ENCODE measurements at places on chromosomes 2 and 18.

DNA sequence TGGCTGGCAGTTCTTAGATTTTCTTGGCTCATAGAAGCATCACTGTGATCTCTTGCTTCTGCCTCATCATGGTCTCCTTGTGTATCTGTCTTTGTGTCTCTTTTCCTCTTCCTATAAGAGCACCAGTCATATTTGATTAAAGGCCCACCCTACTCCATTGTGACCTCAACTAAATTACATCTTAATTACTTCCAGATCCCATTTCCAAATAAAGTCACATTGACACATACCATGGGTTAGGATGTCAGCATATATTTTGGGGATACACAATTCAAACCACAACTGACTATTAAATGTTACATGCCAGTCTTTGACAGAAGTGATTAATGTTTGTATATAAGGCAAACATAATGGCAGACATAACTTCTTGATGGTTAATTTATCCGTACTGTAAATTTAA is 27.3 kb upstream of the TMX3 start:
- DNase-seq, result no peak

DNA sequence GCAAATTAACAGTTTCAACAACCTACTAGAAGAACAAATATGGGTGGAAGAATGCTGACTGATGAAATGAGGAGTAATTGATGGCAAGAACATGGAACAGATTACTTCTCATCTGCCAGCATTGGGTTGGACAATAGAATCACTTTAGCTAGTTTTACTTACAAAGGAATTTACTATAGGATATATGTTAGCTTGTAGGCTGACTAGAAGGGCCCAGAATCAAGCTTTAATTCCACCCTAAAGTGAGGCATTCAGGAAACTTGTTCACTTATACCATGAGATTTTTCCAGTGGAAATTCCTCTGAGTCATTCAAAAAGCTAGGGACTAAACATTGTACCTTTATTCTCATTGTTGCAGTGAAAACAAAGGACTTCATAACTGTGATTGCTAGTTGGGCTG is 5.0 kb upstream of the ZSWIM2 start:
- DNase-seq, result no peak

GRCh38 chr2:778731-779350 is 101.6 kb upstream of the TMEM18 start:
- DNase-seq, result no peak

GRCh38 chr2:102029405-102029804 is 37.6 kb downstream of the IL1R2 start:
- no peak for DNase-seq

DNA sequence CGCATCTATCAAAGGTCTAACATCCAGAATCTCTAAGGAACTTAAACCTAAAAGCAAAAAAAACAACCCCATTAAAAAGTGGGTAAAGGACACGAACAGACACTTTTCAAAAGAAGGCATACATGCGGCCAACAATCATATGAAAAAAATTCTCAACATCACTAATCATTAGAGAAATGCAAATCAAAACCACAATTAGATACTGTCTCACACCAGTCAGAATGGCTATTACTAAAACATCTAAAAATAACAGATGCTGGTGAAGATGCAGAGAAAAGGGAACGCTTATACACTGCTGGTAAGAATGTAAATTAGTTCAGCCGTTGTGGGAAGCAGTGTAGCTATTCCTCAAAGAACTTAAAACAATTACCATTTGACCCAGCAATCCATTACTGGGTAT is 38.0 kb downstream of the PPP3R1 start:
- no peak for DNase-seq
